ENCODE measurements at places on chromosomes 16 and 17.

- DNase-seq = no peak
Measured at GRCh38 chr16:55915096-55915827, 40.1 kb upstream of the CES5A start.

DNA sequence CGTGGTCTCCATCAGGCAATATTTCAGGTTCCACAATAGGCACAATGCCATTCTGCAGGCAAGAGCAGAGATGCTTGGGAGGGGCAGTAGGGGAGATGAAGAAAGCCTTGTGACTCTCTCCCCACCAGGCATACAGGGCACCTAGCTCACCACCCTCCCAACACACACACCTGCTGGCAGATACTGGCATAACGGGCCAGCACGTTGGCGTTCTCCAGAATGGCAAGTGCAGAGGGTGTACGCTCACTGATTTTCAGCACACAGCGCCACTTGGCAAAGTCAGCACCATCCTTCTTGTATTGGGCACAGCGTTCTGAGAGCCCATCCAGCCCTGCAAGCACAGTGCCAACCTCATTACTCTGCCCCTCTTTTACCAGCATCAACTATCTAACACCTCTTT lies 2.2 kb downstream of the ALDOC start:
- DNase-seq = no peak

GRCh38 chr17:50192618-50193291 lies 8.7 kb downstream of the COL1A1 start:
- DNase-seq = no peak

DNA sequence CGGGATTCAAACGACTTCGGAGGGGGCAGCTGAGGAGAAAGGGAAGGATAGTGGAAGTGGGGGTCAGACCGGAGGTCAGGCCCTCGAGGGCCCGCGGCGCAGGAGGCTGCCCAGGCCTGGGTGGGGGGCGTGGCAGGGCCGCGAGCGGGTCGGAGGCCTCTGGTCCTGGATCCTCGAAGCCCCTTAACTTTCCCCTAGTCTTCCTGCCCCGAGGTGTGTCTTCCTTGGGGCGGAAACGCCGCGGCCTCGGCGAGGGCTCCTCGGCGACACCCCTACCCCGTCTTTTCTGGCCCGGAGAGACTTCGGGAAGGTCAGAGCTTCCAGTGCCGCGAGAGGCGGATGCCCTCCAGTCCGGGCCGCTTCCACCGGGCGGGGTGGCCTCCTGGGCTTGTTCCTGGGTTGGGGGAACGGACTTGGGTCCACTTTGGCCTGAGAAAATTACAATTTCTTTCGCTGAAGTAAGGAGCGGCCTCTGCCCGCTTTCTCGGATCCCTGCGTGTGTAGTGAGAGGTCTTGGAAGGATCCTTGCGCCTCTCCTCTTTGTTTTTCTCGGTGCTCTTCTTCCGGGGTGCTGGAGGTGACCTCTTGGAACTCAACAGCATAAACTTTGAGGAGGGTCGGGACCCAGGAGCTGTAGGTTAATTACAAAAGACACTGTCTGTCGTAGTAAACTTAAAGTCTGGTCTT lies 491 bp downstream of the IST1 start:
- no peak for DNase-seq

DNA sequence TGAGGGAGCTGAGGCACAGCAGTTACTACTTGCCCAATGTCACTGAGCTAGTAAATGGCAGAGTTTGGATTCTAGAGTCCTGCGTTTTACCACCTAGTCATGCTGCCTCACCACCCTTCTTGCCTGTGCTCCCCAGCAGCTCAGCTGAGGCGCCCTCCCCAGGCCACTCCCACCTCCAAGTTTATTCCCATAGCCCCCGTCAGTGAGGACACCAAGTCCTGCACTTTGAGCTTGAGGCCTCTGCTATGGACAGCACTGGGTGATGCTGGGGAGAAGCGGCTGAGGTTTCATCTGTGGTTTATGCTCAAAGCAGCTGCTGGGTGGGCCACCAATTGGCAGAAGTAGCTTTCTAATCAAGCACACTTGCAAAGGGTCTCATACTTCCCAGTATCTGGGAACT lies 36.7 kb downstream of the TMEM238L start:
- DNase-seq = no peak

DNA sequence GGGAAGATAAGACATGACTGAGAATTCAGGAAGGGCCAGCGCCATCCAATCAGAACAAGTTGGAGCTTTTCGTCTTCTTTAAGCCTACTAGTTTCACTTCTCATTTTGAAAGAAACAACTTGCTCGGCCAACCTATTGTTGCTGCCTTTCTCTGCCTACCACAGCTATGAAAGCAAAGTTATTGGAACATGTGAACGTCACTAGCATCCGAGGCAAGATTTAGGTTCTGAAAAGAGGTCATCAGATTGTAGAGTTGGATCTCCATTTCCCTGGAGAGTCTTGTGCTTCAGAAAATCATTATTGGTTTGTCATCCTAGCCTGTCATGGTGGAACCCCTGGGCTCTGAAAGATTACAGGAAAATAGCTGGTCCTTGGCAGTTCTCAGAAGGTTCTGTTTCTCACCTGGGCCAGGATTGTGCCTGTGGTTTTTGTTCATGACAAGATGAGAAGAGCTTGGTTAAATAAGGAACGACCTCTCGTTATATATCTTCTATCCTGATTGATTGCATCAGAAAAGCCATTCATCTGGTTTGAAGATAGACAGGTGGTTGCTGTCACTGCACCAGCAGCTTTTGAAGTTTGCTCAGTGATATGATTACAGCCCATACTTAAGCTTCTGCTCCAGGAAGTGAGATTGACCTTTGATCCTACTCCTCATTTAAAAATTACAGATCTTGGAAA lies 25.3 kb downstream of the CDH13 start:
- DNase-seq = peak; percentile 42

DNA sequence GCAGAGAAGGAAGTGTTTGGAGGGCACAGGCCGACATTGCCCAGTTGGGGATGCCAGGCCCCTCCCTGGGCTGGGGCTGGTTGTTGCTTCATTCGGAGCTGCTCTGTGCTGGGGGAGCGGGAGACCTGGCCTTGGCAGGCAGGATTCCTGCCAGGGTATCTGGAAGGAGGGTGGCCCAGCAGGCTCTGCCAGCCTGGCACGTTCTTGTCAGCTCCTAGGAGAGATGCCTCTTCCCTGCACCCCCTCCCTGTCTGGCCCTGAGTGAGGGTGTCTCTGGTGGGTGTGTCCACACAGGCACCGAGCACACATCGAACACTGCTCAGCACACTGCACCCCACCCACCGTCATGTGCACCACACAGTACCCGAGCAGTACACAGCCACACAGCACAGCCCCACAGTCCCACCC lies 35.2 kb downstream of the ARHGAP23 start:
- DNase-seq = no peak

DNA sequence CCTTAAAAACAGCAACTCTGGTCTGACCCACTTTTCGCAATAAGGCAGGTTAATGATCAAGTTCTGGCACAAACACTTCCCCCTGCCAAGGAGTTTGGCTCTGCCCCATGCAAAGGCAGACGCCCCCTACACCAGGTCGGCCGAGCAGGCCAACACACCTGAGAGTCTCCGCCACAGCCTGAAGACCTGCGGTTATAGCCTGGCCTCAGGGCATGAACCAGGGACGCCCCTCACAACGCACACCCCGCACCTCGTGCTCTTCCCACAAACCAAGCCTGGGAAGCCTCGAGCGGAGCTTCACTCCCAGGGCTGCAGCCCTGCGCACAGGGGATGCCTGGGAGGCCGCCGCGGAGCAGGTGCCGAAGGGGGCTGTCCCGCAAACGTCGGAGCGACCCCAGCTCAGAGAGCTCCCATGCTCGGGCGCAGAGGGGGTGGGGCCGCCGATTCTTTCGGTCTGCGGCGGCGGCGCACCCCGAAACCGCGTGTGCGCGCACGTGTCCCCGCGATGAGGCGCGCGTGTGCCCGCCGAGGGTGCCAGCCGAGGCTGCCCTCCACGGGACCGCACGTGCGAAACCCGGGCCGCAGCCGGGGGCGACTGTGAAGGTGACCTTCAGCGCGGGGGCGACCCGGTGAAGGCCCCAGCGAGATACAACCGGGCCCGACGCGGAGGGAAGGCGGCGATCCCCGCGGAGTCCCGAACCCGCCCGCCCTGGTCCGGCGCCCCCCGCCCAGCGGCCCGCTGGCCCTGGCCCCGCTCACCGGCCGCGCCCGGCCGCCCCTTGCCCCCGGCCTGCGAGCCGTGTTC lies 559 bp downstream of the CLUH start:
- no peak for DNase-seq

DNA sequence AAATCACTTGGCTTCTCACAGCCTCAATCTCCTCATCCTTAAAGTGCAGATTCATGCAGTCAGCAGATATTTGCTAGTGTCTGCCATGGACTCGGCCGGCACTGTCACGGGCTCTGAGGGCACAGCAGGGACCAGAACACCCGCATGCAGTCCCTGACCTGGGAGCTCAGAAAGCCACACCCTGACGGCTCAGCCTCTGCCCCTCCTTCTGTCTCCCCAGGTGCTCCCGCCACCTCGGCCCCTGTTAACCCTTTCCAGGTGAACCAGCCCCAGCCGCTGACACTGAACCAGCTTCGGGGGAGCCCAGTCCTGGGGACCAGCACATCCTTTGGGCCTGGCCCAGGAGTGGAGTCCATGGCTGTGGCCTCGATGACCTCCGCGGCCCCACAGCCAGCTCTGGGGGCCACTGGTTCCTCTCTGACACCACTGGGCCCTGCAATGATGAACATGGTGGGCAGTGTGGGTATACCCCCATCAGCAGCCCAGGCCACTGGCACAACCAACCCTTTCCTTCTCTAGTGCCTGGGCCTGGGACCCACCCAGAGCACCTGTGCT lies 28.7 kb downstream of the B9D1 start:
- no peak for DNase-seq

DNA sequence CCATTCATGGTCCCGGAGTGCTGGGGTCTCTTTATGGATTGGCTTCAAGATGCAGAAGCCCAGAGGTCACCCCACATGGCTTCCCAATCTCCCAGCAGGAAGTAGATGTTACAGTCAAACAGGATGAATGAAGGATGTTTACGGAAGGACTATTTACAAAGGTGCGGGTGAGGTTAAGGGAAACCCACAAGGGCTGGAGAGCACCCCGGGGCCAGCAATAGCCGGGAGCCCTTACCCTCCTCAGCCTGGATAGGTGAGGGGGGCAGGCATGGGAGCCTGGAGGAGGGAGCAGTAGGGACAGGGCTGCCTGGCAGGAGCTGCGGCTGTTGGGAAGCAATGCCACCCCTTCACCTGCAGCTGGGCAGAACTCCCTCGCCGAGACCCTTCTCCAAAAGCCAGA lies 24.5 kb upstream of the CACNG1 start:
- DNase-seq = no peak
